ENCODE measurements at places on chromosomes 13 and 19. TPM values are rescaled to one million over a fixed set of nuclear protein-coding genes. Genes with fewer than 3 reads are reported as not detected.

GRCh38 chr13:113820813-113821651 lies 42.8 kb downstream of the GAS6 start:
- DNase-seq, result no peak

MAMSTR gene
- 0.32 TPM for total RNA-seq

- DNase-seq, result no peak
These were observed 23.3 kb downstream of the RBM26 start for GRCh38 chr13:79382545-79383275.

DNA sequence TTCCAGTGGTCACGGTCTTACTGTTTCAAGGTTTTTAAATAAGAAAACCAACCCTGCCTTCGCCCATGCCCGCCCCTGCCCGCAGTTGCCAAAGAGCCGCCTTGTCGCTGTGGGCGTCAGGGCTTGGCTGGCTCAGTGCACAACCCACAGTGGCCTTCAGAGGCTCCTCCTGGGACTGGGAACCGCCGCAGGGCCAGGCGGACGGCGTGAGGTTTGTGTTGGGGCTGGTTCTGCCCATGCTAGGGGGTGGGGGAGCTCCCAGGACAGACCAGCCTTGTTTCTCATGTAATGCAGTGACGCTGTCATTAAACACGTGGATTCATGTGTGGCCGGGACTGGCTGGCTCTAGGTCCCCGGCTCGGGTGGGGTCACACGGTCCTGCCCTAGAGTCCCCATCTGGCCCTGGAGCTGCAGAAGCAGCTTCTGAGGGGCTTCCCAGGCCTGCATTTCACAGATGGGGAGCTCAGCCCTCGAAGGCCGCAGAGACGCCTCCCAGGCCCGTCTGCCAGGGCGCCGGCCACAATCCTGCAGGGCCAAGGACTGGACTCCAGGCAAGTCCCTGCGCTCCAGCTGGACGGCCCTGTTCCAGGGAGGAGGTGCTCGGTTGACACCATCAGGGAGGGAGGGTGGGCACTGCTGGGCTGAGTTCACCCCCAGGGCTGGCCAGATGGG lies 2.4 kb upstream of the TEKTIP1 start:
- no peak for DNase-seq

CCDC194 gene
- total RNA-seq, result 1.7 TPM

DNA sequence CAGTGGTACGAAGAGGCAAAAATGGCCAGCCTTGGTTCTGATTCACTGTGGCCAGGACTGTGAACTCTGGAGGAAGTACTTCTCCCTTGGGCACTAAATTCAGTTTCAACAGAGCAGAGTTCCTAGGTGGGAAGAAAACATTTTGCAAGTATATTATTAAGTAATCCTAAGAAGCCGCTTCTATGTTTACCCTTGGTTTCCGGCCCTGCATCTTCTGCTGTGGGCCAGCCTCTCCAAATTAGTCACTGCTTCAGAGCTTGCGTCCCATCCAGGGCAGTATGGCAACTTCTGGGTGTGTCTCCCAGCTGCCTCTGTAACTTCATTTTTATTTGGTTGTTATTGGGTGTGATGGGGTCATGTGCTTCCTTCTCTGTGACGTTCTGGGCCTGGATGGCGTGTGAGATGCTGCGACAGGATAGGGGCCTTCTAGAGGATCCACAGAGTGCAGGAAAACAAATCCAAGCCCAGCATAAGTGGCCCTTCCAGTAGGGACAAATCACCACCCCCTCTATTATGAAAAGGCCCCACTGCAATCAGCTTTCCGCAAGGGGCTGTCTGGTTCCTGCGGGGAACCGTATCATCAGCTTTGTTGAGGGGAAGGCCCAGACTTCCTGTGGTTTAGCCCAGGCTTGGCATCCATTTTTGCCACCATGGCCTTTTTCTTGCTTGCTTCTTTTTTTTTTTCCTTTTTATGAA lies 55.1 kb upstream of the C1QTNF9 start:
- no peak for DNase-seq

DNA sequence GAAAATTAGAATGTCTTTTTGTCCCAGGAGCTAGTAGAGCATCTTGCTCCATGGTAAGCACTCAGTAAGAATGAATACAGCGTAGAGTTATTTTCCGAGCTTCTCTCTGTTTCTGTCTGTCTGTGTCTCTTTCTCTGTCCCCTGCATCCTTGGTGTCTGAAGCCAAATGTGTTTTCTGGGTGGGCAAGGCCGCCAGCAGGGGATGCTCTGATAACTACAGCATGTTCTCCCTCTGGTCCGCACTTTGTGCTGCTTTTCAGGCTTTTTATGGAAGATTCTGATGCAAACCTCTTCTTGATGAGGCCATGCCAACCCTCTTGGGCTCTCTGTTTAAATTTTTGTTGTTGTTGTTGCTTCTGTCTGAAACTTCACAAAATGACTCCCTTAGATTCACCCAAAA lies 142.8 kb upstream of the UBL3 start:
- DNase-seq, result no peak

SYDE1 gene
- total RNA-seq, result not detected

DNA sequence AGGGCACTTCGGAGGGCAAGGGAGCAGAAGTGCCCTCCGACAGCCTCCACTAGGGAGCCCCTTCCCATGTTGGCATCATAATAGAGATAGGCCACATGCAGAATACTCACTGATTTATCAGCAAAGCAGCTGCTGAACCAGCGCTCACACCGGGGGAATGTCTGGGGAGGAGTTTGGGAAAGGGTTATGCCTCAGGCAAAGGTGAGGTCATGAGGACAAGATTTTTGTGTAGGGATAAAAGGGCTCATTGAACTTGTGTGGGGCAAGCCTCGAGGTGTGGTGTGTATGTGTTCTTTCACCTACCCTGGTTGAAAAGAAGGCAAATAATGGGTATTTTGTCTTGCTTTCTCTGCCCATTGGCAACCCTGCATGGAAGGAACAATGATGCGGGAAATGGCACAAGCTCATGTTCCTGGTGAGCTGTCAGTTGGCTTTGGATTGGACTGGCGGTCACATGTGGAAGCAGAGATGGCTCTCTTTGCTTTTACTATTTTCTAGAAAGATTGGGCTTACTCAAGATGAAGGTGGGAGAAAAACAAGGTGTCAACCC lies 39.1 kb upstream of the SLC7A9 start:
- DNase-seq, result no peak

ZIC2 gene
- total RNA-seq, result not detected

SCGB2B2 gene
- 0.31 TPM for total RNA-seq

DNA sequence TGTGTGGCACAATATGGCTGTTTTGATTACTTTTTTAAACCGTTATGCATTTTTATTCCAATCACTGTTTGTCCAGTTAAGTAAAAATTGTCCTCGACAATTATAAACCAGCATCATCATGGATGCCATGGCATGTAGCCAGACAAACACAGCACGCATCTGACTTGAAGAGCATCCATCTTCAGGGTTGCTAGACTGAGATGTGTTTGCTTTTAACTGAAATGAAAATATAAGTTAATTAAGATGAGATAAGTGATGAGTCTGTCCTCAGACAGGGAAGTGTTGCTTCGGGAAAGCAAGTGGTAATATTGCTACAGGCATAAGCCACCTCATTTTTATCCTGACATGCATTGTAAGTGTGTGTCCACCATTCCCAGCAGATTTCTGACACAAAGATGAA lies 92.8 kb upstream of the TPP2 start:
- DNase-seq, result no peak

DNA sequence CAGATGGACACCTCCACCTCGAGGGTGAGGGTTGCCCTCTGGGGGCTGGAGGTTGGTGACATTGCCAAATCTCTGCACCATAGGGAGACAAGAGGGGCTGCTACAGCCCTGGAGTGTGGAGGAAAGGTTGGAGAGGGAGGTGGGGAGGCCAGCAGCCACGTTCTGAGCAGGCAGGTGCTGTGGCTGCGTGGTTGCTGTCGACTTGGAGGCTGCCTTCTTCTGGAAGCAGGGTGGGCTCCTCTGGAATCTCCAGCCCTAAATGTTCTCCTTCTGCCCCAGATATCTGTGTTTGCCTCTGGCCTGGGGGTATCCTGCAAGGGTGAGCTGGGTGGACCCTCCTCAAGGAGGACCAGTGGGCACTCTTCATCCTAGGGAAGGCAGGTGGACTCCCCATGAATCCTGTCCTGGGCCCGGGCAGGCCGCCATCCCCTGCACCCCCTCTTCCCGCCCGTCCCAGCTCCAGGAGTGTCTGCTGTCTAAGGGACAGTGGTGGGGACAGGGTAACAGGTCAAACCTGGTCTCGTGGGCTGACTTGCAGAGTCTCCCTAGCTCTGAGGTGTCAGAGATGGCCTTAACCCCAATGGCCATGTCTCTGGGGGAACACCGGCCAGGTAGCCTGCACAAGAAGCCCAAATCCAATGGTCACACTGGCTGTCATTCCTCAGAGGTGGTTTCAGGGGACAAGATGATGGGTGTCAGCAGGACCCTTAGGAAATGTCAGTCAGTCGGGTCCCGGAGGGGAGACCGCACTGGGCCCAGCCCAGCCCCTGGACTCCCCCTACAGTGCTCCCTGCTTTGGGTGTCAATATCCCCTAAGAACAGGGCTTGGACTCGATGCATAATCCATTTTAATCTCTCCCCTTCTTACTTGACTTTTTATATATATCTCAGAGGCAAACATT lies 32.3 kb upstream of the ZNF536 start:
- no peak for DNase-seq

DNA sequence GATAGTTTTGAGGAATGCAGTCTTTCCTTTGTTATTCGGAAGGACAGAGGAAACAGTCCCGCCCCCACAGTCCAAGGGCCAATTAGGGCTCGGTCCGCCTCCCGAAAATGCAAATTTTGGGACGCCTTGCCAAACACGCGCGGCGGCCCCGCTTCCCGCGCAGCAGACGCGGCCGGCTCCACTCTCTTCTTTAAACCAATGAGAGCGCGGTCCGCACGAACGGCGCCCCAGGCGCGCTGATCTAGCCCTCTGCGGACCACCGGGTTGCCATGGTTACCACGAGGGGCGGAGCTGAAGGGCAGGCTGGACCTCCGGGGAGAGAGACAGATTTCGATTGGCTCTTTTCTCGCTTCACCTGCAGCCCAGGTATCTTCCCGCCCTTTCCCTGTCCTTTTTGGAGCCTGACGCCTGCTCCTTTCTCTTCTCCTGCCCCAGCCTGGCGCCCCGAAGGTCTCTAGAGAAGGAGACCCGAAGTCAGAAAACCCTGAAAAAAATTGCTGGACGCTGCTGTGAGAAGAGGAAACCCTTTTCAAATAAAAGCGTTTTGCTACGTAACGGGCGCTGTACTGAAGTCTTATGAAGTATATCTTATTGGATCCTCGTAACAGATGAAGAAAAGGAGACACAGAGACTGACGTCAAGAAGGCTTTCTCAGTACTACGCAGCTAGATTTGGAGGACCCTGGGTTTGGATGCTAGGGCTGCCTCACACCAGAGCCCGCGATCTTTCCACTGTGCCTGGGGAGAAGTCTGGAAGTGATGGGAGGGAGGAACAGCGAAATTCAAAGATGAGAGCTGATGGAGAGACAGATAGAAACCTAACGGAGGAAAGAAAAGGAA lies 2.0 kb downstream of the PTH2 start:
- no peak for DNase-seq

LILRB4 gene
- total RNA-seq, result 26.0 TPM

DNA sequence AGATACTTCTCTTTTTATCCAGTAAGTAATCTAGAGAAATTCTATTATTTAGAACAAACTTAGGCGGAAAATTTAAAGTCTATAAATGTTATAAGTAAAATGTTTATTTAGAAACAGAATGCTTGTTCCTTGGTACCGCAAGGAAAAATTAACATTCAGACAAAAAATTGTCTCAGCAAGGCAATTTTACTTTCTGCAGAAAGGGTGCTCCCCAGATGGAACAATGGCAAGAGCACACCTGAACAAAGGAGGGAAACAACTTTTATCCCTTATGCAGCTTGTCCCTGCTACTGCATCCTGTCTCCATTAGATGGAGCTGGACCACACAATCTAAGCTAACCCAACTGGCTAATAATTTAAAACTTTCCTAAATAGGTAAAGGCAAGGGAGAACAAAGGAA lies 6.5 kb upstream of the ZNF708 start:
- no peak for DNase-seq

DNA sequence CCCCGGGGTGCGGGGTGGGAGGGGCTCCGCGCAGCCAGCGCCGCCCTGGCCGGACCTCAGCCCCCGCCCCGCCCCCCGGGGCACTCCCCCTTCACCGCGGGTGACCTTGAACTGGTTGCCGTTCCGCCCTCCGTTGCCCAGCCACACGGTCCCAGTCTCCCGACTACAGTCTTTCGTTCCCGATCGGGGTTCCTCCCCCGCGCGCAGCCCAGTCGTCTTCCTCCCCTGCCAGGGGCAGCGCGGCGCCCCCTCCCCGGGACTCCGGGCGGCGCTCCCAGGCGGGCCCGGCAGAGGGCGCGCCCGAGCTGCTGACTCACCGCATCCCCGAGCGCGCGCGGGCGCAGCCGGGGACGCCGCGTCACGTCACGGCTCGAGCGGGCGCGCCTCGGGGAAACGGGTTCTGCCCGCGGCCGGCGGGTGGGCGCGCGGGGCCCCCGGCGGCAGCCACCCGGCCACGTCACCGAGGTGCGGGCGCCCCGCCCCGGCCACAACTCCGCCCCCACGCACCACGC lies 459 bp downstream of the MIDN start:
- DNase-seq, result no peak

GRCh38 chr13:104318121-104318520 lies 1251.9 kb upstream of the SLC10A2 start:
- no peak for DNase-seq

COX7A1 gene
- total RNA-seq, result not detected

GRCh38 chr13:101434486-101434885 lies 18.0 kb upstream of the ITGBL1 start:
- no peak for DNase-seq

FGF22 gene
- not detected for total RNA-seq

GRCh38 chr13:40155201-40155600 lies 499.7 kb downstream of the COG6 start:
- no peak for DNase-seq

GRCh38 chr19:49475995-49476880 lies 2.2 kb downstream of the FLT3LG start:
- DNase-seq, result no peak

CDX2 gene
- total RNA-seq, result 0.15 TPM

DNA sequence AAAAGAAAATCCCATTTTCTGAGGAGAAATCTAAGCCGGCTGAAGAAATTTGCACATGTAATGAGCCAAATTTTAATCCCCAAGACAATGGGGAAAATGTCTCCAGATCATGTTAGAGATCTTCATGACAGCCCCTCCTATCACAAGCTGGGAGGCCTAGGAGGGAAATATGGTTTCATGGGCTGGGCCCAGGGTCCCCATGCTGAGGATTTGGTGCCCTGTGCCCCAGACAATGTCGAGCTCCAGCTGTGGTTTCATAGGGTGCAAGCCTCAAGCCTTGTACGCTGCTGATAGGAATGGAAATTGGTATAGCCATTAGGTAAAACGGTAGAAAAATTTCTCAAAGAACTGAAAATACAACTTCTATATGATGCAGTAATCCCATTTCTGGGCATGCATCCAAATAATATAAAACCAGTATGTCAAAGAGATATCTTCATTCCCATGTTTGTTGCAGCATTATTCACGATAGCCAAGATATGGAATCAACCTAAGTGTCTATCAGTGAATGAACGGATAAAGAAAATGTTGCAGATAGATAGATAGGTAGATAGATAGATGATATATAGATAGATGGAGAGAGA lies 19.3 kb upstream of the FREM2 start:
- DNase-seq, result no peak

DNA sequence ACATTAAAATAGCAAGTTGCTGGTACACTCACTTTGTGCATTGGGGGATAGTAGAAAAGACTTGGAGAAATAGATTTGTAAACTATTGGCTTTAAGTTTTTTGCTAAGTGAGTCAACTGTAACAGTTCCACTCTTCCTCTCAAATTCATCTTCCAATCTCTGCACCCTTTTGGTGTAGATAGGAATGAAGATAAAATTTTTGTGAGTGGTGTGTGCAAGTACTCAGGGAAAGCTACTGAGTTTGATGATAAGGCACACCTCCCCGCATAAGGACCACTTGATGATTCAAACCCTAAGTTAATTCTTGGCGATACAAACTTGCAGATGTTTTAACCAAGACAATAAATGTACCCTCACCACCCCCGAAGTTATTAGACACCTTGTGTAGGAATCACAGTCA lies 168.3 kb upstream of the SLITRK1 start:
- no peak for DNase-seq
